ENCODE measurements at places on chromosomes 16 and 17.

- no peak for DNase-seq
Measured at GRCh38 chr17:75036643-75037268, 10.0 kb downstream of the ATP5PD start.

DNA sequence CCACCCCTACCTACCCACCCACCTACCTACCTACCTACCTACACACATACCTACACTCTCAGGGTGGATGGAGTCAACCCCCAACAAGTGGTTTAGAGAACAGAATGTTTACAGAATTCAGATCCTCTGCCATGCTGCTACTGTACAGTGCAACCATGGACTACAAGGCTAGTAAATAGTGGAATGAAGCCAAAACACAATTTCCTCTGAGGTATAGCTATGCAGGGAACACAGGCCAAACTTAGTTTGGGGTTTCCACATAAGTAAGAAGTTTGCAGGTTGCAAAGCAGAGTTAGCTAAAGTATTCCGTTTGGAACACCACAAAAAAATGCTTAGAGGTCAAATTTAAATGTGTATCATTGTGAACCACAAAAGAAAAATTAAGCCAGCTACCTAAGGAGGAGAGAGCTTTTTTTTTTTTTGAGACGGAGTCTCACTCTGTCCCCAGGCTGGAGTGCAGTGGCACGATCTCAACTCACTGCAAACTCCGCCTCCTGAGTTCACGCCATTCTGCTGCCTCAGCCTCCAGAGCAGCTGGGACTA lies 2.7 kb upstream of the AP1G1 start:
- DNase-seq = no peak

DNA sequence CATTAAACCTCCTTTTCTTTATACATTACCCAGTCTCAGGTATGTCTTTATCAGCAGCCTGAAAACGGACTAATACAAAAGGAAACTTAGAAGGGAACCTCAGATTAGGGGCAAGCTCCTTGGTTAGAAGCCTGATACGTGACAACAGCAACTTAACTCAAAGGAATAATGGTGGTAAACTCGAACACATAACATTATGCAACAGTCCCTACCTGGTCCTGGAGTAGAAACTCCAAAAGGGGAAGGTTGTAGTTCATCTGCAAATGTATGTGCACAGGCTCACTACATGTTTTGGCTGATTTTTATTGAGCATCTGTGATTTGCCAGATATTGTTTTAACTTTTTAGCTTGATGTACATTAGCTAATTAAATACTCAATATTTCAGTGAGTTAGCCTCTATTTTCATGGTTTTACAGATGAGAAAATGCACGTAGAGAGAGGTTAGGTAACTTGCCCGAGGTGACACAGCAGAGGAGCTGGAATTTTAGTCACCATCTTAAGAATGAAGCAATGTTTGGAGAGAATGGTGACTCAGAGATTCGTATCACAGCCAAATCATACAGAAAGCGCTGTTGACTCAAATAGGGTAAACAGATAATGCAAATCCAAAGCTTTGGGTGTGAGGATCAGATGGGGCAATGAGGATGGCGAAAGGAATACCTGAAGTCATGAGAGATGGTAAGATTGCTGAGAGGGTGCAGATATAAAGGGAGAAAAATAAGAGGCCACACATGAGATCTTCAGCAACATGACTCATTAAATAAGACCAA lies 194.9 kb upstream of the RBFOX1 start:
- no peak for DNase-seq

DNA sequence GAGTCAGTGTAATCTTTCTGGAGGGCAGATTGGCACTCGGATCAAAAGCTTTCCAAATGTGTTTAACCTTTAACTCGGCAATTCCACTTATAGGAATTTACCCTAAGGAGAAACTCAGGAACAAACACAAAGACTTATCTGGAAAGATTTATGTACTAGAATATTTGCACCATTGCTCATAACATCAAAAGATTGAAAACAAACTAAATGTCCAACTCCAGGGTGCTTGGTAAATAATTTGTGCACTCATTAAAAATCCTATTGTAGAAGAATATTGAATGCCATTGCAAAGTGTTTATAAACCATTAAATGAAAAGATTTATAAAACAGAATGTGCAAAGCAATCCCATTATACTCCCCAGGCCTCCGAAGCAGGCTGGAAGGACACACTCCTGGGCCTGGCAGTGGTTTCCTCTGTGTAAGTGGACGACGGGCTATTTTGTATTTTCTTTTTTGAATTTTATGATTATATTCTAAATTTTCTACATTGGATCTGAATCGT lies 18.7 kb upstream of the RBFOX3 start:
- DNase-seq = no peak

- DNase-seq = no peak
Measured at GRCh38 chr16:68834550-68834949, 8.8 kb upstream of the TANGO6 start.

GRCh38 chr17:80960037-80960796 lies 31.4 kb upstream of the CHMP6 start:
- no peak for DNase-seq

- no peak for DNase-seq
Measured at GRCh38 chr17:65548269-65548969, 13.0 kb downstream of the AXIN2 start.
